ENCODE measurements at places on chromosomes 6 and 20.

DNA sequence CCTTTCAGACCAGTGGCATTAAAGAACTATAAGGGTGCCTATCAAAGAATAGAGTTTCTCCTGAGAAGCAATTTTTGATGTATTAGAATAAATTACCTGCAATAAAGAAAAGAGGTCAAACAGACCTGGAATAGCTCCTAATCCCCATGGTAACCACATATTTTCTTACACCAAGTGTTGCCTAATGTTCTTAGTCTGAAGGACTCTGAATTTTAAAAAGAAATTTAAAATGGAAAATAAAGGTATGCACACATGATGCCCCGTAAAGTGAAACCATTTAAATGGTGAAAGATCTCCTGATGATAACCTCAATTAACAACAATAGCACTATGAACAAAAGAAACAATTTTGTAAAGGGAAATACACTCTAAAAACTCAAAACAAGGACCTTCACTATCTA lies 55.1 kb upstream of the LOC128125822 start:
- DNase-seq, result no peak

DNA sequence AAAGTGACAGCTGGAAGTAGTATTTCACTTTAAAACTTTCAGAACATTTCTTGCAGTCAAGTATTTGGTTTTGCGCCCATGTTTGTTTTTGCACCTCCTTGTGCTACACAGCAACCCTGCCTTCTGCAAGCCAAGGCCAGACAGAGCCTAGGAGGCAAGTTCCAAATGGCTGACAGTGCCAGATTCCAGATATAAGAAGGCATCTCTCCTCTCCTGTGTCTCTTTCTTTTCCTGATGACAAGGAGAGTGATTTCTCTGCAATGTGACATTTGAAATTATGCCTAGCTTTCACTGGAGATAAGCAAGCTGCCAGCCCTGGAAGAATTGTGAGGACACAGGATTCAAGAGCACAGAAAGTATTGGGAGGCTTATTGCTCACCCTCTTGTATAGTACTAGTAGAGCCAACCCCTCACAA lies 149.1 kb upstream of the TENT5A start:
- no peak for DNase-seq

DNA sequence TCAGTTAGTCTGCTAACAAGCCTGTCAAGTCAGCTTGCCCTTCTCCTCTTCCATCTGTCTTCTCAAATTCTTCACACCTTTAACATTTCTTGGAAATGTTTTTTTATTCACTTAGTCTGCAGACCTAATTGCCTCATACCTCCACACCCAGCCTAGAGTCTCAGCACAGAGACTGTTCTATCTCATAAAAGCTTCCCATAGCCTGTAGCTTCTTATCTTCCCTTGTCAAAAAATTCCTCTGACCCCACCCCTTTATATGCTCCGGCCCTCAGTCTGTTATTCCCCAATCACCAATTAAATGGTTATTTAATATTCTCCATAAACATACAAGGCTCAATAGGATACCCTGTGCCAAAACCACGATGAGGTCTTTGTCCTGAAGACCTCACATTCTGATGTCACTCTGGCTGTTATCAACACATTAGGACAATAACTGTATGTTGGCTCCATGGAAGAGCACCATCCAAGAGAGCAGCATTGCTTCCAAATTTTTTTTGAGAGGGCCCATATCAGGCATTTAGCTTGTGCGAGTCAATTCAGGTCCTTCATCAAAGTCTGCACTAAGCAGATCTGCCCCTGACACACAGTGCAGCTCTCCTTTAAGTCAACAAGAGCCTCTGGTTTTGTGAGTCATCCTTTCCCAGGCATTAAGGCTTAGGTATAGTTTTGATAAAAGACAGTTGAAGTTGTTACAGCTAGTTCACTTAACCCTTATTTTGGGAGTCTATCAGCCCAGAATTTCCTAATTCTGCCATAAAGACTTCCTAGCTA lies 83.2 kb upstream of the TBX18 start:
- DNase-seq, result no peak

GRCh38 chr6:34496103-34496685 lies 30.3 kb downstream of the PACSIN1 start:
- no peak for DNase-seq

GRCh38 chr20:61596687-61597330 lies 344.7 kb downstream of the CDH4 start:
- no peak for DNase-seq

DNA sequence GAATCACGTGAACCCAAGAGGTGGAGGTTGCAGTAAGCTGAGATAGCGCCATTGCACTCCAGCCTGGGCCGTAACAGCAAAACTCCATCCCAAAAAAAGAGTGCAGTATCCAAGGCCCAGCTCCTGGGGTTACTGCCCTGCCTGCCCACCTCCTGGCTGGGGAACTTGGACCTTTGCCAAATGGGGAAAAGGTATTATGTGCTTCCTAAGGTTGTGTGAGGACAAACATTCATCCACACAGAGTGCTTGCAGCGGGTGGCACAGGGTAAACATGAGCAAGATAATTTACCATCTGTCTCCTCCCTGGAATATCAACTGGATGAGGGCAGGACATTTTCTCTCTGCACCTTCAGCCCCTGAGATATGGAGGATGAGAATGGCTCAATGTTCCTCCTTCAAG lies 94.9 kb upstream of the POPDC3 start:
- DNase-seq, result no peak

Data from nephron progenitor cell (in vitro differentiated cells).